NCI-H2081 treated with DMSO at 0.1 percent for 48 hours (cell line): ENCODE measurements at places on chromosomes 7 and 10.
A peak's percentile ranks its signal among the peaks of the same experiment; 100 is the strongest.

DNA sequence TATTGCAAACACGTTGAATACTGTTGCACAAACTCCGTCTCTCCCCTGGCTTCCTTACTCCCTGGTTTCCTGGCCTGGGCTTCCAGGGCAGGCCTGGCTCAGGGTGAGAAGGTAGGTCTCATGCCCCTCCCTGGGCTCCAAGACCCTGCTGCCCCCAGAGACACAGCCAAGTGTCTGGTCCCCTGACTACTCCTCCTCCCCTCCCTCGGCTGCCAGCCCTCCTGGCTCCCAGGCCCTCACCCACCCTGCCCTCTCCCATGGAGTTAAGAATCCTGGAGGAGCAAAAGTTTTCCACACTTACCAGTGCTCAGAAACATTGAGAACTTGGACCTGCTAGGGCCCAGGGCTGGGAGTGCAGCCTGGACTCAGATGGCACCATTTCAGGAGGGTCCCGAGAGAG, 47.2 kb upstream of the RABGEF1 start:
- no peak for DNase-seq

DNA sequence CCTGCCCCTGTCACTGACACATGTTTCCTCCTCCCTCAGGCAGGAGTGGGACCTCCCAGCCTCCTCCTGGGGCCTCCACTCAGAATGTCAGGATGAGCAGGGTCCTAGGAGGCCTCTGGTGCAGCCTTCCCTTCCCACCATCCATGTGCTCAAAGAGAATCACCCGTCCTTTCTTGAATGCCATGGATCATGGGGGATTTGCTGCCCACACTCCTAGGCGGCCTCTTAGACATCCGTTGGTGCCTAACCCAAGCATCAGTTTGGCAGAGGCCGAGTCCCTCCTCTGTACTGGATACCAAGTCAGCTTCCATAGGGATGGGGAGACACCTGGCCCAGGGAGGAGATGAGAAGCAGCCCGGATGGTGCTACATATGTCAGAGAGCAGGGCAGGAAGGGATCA, 7.0 kb downstream of the NOS3 start:
- no peak for DNase-seq

GRCh38 chr7:116249969-116250553, 39.7 kb downstream of the TES start:
- DNase-seq: no peak

DNA sequence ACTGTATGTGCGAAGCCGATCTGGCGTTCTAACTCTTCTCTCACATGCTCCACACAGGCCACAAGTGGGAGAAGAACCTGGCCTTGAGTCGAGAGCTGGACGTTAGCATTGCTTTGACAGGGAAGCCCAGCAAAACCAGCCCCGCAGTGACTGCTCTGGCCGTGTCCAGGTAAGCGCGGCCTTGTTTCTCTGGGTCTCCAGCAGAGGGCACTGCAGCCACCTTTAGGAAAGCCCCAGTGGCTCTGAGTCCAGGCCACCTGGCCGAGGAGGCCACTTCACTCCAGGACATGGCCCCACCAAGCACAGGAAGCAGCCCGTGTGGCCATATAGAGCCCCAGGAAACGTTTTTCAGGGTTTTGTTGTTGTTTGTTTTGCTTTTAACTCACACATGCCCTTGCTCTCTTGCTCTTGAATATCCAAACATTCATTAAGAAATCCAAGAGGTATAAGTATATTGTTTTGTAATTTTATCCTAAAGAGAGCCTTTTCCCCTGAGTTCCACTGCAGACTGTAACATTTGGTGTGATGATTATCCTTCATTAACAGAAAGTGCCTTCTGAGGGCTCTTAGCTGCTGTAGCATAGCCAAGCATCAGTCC, 41.8 kb upstream of the LRRC18 start:
- no peak for DNase-seq

DNA sequence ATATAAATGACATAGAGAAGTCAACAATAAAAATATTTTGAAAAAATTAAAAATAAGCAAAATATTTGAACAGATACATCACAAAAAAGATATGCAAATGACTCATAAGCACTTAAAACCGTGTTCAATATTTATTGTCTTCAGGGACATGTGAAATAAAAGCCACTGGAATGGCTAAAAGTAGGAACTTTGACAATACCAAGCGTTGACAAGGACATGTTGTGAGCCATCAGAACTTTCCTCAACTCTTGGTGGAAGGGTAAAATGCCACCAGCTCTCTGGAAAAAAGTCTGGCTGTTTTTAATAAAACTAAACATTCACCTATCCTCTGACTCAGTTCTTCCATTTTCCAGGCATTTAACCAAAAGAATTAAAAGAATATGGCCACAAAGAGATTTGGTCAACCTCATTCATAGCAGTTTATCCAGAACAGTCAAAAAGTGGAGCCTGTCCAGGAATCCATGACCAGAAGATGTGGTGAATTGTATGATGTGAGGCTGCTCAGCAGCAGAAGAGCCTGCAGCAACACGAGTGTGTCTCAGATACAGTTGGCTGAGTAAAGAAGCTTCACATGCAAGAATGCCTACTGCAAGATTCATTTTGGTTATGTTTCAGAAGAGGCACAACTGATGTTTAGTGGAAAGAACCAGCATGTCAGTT, 7.1 kb upstream of the KLF6 start:
- DNase-seq: no peak

DNA sequence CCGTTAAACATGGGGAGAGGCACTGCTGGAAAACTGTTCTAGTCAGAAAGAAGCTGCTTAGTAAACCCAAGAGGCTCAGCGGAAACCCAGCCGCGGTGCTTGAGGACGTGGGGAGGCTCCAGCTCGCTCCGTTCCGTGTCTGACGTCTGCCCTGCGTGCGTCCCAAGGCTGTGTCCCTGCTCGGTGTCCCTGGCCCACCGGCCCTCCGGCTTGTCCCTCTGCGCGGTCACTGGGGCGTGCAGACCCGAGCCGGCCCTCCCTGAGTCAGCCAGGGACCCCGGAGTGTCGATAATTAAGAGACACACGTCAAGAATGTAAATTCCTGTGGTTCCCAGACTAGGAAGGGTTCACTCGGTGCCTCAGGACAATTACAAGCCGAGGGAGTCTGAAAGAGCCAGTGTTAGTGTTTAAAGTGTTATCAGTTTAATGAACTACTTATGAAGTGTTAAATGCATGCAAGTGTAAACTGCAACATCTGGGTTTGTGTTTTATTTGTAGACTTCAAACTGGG, 98.9 kb downstream of the WDR11 start:
- DNase-seq: no peak

DNA sequence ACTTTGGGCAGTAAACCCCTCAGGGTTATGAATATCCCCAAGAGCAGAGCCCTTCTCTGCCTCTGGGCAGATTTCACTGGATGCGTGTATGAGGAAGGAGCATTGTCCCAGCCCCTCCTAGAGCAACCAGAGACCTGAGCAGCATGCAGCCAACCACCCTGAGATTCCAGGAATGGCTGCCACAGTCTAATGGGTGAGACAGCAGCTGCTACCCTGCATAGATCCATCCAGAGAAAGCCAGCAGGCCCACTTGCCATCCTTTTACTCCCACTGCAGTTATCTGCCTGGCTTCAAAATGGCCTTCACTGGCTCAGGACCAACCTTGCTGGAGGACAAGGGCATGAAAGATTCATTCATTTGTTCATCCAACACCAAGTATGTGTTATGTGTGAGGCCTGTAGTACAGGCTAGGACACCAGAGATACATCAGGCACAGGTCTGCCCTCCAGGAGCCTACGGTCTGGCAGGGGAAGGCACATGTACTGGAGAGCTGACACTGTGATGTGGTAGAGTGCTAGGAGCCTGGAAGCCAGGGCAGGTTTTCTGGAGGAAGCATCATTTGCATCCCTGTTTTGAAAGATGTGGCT, 26.2 kb upstream of the C10orf105 start:
- no peak for DNase-seq

GRCh38 chr7:131381069-131381838, 53.6 kb downstream of the MKLN1 start:
- DNase-seq: no peak

- no peak for DNase-seq
Measured at GRCh38 chr10:92760609-92761008, 70.9 kb downstream of the HHEX start.

DNA sequence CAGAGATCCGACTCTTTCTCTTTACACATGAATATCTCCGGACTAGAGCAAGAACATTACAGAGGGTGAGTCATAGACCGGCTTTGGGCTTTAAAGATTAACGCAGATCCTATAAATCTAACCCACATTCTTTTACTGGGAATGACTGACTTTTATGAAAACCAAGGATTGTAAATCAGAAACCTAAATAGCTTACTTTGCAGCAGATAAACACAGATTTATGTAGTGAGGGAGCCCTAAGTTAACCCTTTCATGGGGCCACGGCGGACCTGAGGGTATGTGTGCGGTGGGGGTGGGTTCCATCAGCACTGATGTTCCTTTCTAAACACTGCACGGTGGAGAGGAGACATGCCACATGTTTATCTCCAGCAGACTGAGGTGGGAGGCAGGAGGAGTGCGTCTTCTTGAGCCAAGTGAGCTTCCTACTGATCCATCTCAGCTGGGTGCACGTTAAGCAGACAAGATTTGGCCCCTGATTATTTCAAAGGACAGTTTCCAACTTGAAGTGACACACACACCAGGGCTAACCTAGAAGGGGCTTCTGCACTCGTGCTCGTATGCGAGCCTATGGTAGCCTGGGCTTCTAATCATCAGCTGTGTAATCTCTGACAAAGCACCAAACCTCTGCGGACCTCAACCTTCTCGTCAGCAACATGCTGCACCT, 127.6 kb downstream of the WDR11 start:
- no peak for DNase-seq

DNA sequence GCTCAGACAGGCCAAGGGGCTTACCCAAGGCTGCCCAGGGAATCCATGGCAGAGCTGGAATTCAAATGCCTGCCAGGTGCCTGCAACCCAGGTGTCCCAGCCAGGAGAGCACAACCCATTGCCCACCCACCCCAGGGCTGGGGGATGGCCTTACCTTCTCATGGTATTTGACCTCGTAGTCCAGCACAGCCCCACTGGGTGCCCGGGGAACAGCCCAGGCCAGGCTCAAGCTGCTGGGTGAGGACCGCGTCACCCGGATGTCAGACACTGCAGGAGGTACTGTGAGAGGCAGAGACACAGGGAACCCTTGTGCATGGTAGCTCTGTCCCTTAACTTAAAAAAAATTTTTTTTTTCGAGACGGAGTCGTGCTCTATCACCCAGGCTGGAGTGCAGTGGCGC, 9.0 kb downstream of the EPHB4 start:
- DNase-seq: no peak

DNA sequence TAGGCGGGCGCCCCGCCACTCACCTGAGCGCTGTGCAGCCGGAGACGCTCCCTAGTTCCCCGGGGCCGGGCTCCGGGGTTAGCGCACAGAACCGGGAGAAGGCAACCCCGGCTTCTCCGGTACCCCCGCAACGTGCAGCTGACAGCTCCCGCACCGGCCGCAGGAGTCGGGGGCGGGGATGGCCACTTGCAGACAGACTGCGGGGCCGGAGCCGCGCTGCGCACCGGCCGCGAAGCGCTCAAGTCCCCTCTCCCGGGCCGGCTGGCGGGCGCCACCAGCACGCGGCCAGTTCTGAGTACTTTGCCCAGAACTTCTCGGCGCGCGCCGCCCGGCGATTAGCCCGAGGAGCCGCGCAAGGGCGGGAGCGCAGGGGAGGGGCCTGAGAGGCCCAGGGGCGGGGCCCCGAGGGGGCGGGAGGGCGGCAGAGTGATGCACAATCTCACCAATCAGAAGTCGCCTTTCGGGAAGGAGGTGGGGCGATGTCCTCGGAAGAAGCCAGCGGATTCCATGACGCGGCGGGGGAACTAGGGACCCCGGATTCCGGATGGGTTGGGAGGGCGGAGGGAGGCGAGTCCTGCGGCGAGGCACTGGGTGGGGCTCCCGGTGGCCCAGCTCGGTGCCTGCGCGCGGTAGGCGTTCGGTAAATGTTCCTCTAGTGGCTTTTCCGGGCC, at the start of gene OSBPL3:
OSBPL3 (minus strand) TSS at position 316 of the 671 bp plus-strand sequence. CDS start 87,706 bp downstream, outside the sequence.
- DNase-seq: peak; percentile 61
